Muscle of back (tissue), 13 donors: ENCODE measurements at places on chromosomes 5 and 9. TPM values are rescaled to one million over a fixed set of nuclear protein-coding genes. Genes with fewer than 3 reads are reported as not detected.

IL7R gene
- polyA plus RNA-seq = 1.9 TPM

SLC34A1 gene
- polyA plus RNA-seq = not detected

HACD4 gene
- 2.8 TPM for polyA plus RNA-seq

CCL28 gene
- 0.67 TPM for polyA plus RNA-seq

SLC6A19 gene
- polyA plus RNA-seq = not detected

CTXN3 gene
- 3.1 TPM for polyA plus RNA-seq

PCDHB10 gene
- polyA plus RNA-seq = 4.9 TPM

CCDC183 gene
- 3.3 TPM for polyA plus RNA-seq

MCIDAS gene
- not detected for polyA plus RNA-seq

LCN15 gene
- polyA plus RNA-seq = 0.50 TPM

GADD45G gene
- 8.1 TPM for polyA plus RNA-seq

ACSL6 gene
- 0.52 TPM for polyA plus RNA-seq

GPR21 gene
- polyA plus RNA-seq = 0.20 TPM
